Coronary artery (tissue), 2 donors: ENCODE measurements at places on chromosomes 5 and 9.

DNA sequence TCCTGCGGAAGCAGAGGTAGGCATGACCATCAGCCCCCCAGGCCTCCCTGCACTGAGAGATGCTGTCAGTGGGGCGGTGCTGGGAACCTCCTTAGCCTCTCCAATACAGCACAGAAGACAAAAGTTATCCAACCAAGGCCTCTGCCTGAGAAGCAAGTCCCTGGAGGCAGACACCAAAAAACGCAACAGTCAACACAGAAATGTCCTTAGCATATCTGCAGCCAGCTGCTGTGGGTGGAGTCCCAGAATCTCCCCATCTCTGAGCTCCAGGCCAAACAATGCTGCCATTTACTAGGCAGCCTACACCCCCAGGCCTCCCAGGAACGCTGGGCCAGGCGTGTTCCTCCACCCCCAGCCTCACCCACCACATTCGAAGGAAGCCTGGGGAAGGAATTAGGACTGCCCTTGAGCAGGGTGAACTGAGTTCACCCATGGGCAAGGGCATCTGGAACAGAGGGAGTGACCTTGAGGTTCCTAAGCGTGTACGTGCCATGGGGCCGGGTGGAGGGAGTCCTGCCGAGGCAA, 43.7 kb downstream of the STK10 start:
- DNase-seq, result no peak

DNA sequence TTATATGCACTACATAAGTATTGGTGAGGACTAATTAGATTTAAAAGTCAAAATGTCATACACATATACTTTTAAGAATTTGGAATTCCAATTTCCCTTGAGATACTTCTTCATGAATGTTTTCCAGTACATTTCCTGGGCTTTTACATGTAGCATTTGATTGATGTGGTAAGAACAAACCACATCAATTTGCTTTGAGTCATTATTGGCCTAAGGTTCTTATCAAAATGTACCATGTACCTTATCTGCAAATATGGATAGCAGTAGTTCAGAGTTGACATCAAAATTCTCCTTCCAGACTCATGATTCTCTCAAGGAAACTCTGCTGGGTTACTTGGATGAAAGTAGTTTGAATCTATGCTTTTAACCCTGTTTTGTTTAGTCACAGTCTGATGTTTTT, 2.5 kb downstream of the CAST start:
- no peak for DNase-seq

DNA sequence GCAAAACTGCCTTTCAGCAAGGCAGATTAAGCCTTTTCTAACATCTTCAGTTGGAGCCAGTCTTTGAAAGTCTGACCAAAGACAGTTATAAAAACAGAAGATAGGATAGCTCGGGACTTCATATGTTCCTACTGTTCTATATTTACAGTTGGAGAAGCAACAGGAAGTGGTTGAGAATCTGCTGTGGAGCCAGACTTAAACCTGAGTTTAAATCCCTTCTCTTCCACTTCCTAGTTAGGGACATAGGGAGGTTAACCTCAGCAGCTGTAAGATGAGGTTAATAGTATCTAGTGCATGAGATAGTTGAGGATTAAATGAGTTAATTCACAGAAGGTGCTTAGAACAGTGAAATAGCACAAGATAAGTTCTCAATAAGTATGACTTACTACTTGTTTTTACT, 84.5 kb upstream of the FREM1 start:
- DNase-seq, result no peak

DNA sequence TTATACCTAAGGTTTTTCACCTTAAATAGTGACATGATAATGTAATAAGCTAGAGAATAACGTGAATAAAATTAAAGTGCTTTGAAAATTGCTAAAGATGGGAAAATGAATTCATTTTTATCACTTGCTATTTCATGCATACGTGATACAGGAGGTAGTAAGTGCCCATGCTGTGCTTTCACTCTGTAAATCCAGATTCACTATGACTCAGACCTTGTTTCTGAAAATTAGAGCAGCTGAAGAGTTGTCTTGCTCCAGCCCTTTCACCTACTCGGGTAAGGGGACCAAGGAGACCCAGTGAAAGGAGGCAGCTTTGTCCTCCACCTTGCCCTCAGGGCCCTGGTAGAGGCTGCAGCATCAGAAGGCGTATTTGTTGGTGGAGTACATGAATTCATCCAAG, 87.9 kb downstream of the ANKH start:
- DNase-seq, result no peak

- no peak for DNase-seq
These were observed 5.4 kb downstream of the ELL2 start for GRCh38 chr5:95956021-95956899.

DNA sequence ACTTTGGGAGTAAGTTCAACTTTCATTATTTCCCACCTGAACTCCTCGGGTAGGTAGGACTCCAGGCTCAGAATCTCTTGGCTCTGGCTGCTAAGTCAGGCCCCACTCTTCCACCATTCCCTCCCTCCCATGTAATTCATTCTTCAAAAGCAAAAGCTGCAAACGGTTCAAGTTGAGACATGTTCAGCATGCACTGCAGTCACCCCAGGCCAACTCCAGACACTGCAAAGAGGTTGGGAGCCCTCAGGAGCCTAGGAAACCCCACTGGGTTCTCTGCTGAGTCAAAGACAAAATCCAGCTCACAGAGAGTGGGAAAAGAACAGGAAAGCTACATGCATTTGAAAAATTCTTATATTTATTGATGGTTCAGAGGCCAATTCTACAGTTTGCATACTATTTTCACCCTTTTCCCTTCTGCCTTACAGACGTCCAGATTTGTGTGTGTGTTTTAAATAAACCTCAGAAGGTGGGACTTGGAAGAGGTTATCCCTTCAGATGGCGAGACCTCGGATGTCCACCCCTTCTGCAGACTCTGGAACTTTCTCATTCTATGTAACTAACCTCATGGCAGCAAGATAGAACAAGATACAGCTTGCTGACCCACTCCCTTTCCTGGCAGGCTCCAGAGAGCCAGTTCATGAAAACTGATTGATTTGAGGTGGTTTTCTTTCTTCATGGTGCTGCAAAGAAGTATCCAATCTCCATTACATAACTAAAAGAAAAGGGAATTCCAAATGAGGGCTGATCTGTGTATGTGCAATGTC, 65.7 kb upstream of the EQTN start:
- DNase-seq, result no peak

DNA sequence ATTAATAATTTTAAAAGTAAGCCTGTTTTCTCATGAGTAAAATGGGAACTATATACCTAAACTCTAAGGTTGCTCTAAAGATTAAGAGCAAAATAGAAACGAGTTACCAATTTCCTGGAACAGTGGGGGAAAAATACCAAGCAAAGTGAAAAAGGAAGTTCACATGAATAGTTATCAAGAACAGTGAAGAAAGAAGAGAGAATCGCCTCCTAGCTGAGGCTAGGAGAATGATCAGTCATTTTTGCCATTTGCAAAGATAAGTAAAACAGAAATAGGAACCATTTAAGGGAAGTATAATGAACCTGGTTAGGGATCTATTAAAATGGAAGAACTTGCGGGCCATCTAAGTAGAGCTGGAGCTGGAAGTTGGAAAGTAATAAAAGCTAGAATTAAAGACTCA, 50.7 kb downstream of the P4HA2 start:
- no peak for DNase-seq

GRCh38 chr5:68074048-68074632, 141.4 kb upstream of the PIK3R1 start:
- no peak for DNase-seq

GRCh38 chr9:121638399-121638798, 13.0 kb upstream of the DAB2IP start:
- DNase-seq, result no peak

GRCh38 chr5:67037171-67037570, 159.4 kb downstream of the CD180 start:
- no peak for DNase-seq

GRCh38 chr5:148810823-148811222, 15.6 kb upstream of the ADRB2 start:
- DNase-seq, result no peak

- no peak for DNase-seq
These were observed 246.3 kb downstream of the BNC2 start for GRCh38 chr9:16623989-16624743.

DNA sequence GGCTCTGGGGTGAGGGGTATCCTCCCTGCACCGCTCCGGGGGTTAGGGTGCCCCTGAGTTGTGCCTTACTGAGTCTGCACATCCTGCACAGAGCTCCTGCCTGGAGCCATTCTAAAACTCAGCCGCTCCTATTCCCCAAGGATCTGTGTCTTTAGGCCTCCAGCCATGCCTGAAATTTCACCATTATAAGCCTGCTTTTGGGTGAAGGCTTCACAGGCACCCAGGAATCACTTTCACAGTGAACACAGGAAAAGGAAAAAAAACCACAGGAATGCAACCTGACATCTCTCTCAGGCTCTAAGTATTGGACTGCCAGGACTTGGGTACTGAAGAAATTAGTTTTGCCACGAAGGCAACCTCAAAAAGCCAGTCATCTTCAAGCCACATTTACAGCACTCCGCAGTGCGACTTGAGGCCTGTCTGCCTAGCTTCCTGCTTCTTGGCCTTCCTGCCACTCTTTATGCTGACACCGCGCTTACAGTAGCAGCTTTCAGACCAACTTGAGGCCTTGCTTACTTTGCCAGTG, 30.9 kb downstream of the GALNT10 start:
- peak; percentile 68 for DNase-seq

DNA sequence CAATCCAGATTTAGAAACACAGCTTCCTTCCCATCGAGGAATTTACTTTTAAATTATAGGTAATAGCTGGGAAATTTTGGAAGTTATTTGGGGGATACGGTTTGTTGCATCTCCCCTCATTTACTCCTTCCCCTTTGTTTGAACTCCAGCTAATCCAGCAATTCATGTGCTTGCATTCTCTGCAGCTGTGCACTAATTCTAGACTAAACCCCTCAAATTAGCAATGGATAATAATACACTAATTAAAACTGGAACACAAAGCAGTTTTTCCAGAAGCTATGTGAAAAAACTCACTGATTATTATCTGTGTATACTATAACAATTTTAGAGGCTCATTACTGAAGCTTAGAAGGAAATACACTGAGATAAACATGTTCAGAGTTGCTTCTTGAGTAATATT, 751.2 kb upstream of the ZNF608 start:
- no peak for DNase-seq

DNA sequence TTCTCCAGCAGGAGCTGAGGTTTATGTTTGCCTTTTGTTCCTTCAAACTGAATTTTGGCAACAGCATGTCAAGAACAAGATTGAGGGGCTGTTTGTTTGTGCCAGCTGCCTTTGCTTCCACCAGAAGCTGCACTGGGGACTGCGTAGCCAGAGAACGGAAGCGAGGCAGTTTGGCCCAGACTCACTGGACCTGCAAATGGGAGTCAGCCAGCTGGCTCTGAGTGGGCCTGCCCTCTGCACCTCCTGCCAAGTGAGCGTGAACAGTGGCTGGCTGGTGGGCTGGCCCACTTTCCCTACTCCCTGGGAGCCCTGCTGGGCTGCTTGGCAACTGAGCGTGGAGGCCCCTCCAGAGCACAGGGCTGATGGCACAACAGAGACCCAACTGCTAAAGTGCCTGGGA, 111.6 kb downstream of the GALNT10 start:
- DNase-seq, result peak; percentile 82

DNA sequence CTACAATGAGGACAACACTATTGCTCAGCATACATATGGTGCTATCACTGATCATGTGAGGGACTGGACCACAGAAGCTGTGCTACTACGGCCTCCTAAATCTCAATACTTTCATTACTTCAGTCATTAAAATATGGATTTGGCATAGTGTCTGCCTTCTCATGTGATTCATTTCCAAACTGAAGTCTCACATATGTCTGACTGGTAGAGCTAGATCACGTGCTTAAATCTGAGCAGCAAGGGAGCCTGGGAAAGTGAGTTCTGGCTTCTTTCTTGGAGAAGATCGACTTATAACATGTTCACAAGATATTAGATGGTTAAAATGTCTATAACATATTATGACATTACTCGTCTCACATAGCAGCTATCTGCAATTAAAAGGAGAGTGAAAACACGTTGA, 8.3 kb downstream of the KIF4B start:
- no peak for DNase-seq
